ENCODE measurements at places on chromosomes 3 and 15.

- DNase-seq: no peak
These were observed 7.6 kb upstream of the GRIP2 start for GRCh38 chr3:14547693-14548092.

GRCh38 chr15:59438625-59439290, 772 bp downstream of the FAM81A start:
- peak; percentile 77 for DNase-seq

DNA sequence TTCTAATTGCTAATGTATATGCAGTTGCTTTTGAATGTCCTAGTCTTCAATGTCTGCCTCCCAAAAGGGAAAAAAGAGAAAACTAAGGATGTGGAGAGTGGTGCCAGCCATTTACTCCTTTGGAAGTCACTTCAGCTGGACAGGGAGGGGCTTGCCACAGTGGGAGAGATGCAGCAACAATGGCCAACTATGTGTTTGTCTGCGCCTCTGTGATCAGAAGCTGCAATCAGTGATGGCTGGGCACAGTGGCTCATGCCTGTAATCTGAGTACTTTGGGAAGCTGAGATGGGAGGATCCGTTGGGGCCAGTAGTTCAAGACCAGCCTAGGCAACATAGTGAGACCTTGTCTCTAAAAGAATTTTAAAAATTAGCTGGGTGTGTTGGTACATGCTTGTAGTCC, 16.7 kb upstream of the CLRN1 start:
- no peak for DNase-seq

DNA sequence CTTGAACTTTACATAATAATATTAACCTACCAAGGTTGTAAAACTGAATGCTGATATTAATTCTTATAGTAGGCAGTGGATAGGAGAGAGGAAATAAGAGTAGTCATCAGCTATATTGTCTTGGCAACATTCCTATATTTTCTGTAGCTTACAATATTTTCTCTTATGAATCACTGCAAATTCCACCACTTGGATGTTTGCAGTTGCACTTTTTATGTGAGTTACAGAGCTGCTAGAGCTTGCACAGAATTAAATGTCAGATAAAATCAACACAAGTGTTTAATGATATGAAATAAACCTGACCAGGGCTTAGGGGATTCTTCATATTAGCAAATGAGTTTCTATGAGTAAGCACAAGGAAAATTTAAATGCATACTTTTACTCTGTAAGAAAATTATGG, 1710.1 kb downstream of the SI start:
- DNase-seq: no peak

DNA sequence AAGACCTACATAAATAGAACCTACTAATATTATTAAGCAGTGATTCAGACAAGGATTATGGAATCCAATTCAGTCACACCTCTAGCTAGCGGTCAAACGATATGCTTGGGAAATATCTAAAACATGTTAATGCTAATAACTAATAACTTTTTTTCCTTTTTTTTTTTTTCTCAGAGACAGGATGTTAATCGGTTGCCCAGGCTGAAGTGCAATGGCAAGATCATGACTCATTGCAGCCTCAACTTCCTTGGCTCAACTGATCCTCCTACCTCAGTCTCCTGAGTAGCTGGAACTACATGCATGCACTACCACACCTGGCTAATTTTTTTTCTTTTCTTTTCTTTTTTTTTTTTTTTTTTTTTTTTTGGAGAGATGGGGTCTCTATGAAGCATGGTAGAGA, 124.1 kb downstream of the NR2E3 start:
- DNase-seq: no peak

GRCh38 chr15:73375755-73376305, 7.1 kb upstream of the HCN4 start:
- no peak for DNase-seq

- DNase-seq: no peak
These were observed 132.3 kb upstream of the NEO1 start for GRCh38 chr15:72919936-72920465.

- no peak for DNase-seq
These were observed 64.3 kb downstream of the DUT start for GRCh38 chr15:48395521-48396011.

DNA sequence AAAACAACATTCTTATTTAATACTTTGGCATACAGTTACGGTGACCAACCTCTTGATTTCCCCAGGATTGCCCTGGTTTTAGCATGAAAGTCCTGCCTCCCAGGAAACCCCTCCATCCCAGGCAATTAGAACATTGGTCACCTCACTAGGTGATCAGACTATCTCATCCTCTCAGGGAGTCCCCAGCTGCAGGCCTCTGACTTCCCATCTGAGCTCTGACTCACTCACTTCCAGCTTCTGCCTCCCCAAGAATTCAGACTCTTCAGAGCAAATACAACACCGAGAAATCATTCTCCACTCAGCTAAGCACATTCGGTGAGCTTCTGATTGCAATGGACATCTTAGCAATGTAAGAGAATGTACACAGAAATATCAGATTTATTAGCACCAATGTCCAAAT, 92.4 kb upstream of the HES1 start:
- DNase-seq: no peak

- no peak for DNase-seq
These were observed 1099.9 kb downstream of the TUSC7 start for GRCh38 chr3:117809186-117810081.

GRCh38 chr3:41711651-41712050, 250.3 kb downstream of the ULK4 start:
- no peak for DNase-seq

DNA sequence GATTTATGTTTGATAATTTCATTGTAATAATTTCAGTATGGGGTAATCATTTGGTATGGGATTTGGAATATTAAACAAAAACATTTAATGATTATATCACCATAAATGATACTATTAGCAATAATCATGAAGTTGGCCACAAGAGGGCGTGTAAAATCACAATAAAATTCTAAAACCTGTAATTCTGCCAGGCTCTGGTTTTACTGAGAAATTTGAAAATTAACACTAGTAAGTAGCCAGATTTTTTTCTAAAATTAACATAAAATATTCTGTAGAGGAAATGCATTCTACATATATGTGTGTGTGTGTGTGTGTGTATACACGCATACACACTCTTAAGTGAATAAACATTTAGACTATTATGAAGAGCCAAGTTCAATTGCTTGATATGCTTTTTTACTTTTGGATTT, 40.5 kb downstream of the FEZF2 start:
- no peak for DNase-seq

- no peak for DNase-seq
These were observed 227.2 kb downstream of the ADAMTS17 start for GRCh38 chr15:100114571-100114970.

DNA sequence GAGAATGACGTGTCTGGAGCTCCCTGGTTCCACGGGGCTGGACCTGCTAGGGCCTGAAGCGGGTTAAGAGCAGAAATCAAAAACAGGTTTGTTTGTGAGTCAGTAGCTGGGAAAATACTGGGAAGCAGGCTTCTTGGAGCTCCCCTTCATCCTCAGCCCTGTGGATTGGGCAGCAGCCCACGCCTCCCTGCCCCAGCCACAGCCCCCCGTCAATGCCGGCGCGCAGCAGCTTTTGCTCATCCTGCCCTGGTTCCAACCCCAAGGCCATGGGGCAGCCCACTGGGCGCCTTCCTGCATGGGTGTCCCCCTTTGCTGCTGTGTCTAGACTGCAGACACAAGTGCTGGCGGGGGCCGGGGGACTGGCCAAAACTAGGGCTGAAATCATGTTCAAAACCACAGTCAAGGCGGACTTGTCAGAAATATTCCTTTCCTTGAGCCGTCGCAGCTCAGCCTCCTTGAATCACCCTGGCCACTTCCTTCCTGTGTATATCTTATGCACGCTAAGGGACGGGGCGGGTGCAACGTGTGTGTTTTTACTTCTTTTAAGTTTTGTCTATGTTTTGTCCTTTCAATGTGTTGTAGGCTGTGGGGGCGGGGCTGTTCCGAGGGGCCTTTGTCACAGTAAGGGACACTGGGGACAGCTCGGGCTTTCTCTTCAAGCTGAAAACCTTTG, 108.1 kb downstream of the KLF13 start:
- DNase-seq: peak; percentile 93

DNA sequence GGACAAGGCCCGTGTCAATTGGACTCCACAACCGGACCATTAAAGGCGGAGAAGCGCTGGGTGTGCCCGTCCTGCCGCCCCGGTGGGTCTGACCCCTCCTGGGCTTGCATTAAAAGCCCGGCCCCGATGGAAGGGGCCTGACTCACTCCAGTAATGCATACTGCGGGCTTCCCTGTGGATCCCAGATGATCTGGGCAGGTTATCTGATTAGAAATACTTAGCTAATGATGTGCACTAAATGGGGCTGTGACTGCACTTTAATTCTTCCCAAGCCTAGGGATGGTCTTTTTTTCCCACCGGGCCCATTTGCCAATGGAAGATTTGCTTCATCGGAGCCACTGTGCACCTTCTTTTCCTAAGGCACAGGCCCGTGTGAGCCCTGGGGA, 124.9 kb downstream of the TMEM266 start:
- DNase-seq: no peak

DNA sequence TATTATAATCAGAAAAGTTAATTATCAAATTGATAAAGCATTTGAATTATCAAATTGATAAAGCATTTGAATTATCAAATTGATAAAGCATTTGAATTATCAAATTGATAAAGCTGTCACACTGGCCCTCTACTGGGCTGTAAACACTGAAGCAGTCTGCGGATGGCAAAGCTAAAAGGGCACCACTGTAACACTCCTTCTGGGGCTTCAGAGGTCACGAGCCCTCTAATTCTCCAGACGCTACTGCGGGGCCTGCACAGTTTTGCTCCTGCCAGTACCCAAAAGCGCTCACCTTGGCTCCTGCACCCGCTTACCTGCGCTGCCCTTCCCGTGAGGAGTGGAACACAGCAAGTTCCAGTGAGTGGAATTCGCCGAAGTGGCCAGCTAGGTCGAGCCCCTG, 409.0 kb upstream of the KCNMB2 start:
- DNase-seq: no peak

DNA sequence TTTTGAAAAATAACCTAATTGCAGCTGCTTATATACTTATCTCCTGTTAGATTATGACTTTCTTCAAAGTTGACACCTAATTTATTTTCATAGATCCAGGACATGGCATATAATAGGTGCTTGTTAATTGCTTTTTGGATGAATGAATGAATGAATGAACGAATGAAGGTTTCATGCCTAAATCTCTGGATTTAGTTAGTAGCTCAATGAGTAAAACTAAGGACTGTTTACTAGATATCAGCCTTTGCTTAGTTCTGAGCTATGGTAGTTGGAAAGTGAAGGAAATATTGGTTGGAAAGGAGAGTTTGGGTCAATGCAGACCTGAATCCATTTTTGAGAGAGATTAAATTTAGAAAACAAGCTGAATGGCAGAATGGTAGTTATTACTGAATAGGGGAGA, 160.4 kb upstream of the SGO1 start:
- DNase-seq: no peak

- DNase-seq: no peak
These were observed 126.7 kb upstream of the NSMCE3 start for GRCh38 chr15:29396176-29396811.

DNA sequence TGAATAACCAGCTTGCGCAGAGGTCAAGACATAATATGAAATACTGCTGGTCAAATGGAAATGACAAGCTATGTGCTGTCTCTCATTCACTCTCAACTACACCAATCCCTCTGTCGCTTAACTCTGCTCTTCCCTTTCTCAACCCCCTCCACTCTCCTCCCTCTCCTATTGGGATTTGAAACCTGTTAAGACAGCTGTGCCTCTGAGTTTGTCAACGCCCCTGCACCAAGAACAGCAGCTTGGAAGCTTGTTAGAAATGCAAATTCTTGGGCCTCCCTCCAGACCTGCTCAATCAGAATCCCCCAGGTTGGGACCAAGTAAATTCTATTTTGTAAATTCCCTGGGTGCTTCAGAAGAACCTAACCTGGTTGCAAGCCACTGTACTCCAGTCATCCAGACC, 149.7 kb upstream of the ATP2B2 start:
- DNase-seq: no peak

- no peak for DNase-seq
These were observed 240.0 kb downstream of the THRB start for GRCh38 chr3:24254649-24255048.

GRCh38 chr15:96889734-96890480, 559.4 kb downstream of the NR2F2 start:
- no peak for DNase-seq

DNA sequence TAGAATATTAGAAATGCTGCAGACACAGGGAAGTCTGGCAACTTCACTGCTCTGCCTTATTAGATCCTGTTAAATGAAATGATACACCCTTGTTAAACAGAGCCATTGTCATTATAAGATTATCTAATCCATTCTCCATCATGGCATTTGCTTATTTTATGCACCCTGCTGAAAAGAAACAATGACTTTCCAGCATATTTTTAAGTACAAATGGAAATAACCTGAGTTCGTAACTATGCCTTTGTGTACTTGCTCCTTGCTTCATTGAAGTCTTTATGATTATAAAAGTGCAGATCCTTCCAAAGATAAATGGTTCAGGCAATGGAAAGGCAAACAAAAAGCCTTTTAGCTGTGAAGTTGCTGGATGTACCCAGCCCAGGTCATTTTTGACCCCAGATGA, 195.7 kb downstream of the AGBL1 start:
- no peak for DNase-seq

DNA sequence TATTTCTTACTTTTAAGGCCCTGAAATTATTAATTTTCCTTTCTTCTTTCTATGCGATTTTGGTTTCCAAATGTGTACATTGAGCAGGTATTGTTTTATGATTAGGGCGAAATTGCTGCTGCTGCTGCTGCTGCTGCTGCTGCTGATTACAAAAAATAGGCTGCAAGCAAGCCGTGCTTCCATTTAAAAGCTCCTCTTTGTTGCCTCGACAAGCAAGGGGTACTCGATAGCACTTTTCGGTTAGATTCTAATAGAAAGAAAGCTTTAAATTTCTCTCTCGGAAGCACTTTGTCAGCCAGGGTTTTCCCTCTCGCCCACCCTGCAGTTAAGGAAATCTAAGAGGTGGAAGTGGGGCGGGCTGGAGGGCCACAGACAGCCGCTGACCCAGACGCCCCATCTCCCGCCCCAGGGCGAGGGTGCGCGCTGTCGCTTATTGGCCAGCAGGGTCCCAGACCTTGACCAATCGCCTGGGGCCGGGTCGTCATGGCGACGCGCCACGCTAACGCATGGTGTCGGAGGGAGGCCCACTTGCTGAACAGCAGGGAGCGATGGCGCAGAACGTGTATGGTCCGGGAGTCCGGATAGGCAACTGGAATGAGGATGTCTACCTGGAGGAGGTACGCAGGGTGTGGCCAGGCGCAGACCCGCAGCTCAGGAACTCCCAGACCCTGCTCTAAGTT, at the start of gene CFAP161:
TSS of gene CFAP161 (plus strand) at position 489 of the 680 bp plus-strand sequence. CDS start at position 549, 60 bp downstream.
- peak; percentile 93 for DNase-seq

- DNase-seq: no peak
These were observed 1074.6 kb downstream of the FHIT start for GRCh38 chr3:60176614-60177013.

- no peak for DNase-seq
These were observed 25.0 kb upstream of the BCL6 start for GRCh38 chr3:187770224-187770623.

Data from esophagus muscularis mucosa (tissue), 4 donors.